ENCODE measurements at places on chromosomes 4 and X.

DNA sequence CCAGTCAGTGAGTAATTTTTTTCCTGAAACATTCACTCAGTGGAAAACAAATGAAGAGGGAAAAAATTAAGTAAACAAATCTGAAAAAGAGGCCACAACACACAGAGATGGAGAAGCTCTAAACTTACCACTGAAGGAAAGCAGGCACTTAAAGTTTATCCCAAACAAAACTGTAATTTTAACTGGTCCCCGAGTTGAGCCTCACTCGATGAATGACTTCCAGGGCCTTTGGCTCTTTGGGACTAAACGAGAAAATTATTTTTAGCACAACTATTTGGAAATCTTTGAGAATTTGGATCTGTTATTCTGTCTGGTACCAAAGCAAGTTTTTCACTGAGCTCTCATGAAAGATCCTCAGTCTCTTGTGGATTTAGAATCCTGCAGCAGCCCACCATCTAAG lies at the start of gene C1QTNF7:
Gene C1QTNF7, plus strand, starts transcription at position 333 of the 400 bp plus-strand sequence. CDS start 7,711 bp downstream, outside the sequence.
- DNase-seq: no peak

DNA sequence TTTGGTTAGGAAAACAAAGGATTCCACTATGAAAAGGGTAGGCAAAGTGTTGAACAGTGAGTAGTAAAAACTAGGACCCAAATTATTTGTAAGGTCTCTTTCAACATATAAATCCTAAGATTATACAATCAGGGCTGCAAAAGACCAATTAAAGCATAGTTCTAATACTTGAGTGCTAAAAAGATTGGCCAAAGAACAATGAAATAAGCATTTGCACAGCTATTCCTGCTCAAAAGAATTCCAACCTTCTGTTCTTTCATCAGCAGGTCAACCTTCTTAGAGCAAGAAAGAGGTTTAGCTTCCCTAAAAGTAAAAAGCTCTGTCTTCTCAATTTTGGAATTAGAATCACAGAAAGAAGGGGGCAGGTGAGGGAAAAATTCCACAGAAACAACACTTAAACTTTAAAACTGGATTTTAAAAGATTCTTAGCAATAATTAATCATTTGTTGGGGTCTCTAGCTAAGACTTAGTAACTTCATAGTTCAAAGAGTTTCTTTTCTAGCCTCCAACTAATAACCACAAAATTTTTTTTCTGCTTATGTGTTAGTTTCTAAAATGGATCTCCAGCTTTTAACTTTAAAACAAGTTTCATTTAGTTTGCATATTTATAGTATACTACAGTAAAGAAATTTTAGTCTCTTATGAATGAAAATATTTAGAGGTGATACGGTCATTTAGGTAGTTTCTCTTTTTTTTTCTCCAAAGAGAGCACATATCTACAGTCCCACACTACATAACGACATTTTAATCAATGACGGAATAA lies 16.3 kb downstream of the TSPAN5 start:
- no peak for DNase-seq

DNA sequence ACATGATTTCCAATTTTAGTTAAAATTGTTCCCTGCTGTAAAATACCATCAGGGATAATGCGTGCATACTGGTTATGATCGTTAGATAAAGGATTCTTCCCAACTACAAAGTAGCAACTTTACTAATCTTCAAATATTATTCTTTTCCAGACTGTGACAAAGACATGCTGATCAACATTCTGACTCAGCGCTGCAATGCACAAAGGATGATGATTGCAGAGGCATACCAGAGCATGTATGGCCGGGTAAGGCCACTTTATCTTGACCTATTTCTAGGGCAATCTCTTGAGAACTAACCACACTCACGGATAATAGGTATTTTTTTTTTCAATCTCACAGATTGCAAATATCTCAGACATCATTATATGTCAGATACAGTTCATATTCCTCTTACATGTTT lies 47.0 kb downstream of the ANXA10 start:
- no peak for DNase-seq

DNA sequence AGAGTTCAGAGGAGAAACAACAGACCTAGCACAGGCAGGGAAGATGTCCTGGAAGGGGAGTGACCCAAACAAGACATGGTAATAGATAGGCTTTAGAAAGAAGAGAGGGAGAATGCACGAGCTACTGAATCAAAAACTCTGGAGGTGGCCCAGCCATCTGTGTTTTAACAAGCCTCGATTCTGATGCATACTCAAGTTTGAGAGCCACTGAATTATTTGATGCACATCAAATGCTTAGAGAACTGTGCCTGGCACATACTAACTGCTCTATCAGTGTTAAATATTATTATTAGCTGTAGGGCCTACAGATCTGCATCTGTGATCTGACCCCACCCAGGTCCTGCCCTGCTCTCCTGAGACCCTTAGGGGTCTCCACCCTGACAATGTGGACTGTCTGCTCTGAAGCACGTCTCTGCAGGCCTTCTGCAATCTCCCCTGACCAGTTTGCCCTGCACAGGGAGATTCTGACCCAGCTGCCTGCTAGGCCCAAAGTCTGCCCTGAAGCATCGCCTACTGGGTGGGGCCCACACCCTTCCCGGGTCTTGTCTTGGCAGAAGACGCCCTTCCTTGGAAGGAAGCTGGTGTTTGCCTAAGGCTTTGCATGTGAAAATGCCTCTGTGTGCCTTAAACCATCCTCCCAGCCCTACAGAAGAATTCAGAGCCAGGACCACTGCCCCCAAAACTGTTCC lies 201.5 kb upstream of the KLF3 start:
- no peak for DNase-seq

- no peak for DNase-seq
Observed at GRCh38 chr4:107877361-107877760, 52.6 kb downstream of the SGMS2 start.

DNA sequence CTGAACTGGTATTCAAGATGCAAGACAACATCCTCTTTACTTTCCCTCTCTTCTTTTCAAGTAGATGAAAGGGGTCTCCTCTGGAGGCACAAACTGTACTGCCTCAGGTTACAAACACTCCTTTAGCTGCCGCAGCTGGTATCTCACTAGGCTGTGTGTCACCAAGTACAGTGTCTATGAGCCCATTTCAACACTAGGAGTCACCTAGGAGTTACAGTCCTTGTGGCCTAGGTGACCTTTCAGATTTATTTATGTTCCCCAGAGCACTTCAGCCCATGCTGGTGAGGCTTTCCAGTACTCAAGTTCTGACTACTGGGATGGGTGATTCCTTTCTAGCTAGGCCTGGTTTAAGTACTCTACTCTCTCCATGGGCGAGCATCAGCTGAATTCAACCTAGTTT lies 32.4 kb upstream of the TMLHE start:
- no peak for DNase-seq

All from NCI-H1930 (cell line).